Activated CD8-positive, alpha-beta memory T cell treated with anti-CD3 and anti-CD28 coated beads, Interleukin-2, amount 50 U/mL, for 4 hours (primary cell): ENCODE measurements at places on chromosomes 11 and 22.

DNA sequence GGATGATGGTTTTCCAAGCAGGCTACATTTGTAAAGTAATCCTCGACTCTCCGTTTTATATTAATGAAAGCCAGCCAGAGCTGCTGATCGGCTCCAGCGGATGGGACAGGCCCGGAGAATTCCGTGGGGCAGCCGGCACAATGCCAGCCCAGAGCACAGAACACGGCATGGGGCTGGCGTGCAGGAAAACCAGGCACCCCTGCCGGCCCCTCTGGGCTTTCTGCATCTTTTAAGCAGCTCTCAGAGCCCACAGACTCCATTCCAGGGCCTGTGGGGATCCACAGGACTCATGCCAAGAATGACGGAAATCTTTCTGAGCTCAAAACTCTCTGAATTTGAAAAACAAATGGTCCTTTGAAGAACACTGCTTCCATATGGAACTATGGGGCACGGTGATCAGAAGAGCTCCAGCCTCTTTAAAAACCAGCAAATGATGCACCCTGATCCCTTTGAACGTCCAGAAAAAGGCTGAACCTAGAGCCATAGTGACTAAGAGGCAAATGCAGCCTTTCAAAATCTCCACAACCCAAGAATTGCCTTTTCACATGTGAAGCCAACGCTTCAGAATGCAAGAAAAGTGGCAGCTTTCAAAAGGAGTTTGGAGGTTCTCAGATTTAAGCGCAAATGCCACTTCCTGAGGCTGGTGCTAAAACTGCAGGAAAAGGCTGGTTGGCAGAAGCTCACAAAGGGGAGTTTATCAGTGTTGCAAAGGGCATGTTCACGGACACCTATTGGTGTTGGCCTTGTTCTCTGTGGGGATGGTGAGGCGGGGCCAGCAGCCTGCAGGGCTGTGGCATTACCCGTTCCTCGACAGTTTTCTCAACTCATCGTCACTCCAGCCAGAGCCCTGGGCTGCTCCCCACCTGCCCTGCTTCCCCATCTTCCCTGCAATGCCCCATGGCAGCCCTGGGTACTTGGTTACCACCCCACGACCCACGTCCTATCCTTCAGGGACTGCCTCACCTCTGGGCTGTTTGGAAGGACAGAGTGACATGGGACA lies 212.5 kb downstream of the CTTN start:
- no peak for DNase-seq

DNA sequence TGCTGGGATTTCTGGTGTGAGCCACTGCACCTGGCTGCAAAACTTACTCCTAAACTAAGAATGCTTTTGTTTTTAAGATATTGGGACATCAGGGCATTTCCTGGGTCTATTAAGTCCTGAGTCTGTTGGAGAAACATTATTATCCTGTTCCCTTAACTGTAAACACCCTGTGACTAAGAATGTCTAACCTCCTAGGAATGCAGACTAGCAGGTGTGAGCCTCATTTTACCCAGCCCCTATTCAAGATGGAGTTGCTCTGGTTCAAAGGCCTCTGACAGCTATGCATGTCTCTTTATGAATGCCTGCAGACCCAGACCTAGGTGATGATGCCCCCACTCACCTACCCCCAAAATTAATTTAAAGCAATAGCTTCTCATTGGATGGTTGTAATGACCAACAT lies 46.2 kb downstream of the DEPDC5 start:
- no peak for DNase-seq

DNA sequence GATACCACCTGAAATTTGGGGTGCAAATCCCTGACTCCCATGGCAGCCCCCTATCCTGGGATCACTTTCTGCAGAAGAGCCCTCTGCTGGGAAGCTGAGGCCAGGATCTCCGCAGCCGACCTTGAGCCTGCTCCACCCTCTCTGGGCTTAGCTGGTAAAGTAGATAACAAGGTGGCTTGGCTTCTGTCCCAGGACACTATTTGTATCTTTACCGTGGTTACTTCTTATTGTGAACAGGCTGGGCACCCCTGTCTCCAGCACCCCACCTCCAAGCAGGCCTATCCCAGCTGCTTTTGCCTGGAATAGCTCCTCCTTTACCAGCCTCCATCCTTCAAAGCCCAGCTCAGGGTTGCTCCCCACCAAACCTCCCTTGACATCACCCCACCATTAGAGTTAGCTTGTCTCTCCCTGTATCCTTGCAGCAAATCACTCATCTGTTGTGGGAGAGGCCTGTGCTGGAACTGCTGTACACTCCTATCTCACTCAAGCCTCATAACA lies 35.2 kb upstream of the P2RY2 start:
- DNase-seq, result no peak

GRCh38 chr22:50150161-50151129 lies 20.1 kb upstream of the PANX2 start:
- DNase-seq, result no peak

DNA sequence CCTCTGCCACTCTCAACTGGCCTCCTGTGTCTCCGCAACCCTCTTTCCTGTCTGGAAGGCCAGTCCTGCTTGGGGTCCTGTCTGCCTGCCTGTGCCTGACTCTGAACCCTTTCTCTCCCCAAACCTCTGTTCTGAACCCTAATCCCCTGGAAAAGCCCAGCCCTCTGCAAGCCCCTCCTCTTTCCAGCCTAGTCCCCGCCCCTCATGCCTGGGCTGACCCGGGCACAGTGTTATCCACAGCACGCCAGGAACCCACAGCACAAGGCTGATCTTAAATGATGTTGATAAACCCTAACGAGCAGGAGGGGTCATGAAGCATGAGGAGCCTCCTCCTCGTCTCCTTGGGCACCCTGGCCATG lies at the start of gene IFITM10:
IFITM10 (minus strand) TSS at position 115 of the 359 bp plus-strand sequence. CDS start 153 bp downstream, outside the sequence.
- no peak for DNase-seq

DNA sequence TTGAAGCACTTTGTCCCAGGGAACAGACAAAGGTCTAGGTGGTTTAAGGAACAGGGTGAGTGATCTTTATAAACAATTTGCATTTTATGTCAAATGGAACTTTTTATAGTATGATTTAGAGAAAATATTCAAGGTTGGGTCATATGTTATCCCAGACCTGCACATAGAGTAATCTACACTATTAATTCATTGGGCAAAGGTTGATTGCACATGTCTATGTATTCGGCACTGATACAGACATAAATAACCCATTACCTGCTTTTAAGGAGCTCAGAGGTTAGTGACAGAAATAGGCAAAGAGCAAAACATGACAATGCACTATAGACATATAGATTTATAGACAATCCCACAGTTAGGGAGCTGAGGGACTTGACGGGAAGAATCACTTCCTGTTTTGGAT lies 141.5 kb upstream of the UBASH3B start:
- DNase-seq, result no peak

- DNase-seq, result no peak
Measured at GRCh38 chr11:2677127-2677526, 22.7 kb downstream of the KCNQ1OT1 start.

- DNase-seq, result no peak
Measured at GRCh38 chr11:60764879-60765278, 8.2 kb downstream of the MS4A15 start.

DNA sequence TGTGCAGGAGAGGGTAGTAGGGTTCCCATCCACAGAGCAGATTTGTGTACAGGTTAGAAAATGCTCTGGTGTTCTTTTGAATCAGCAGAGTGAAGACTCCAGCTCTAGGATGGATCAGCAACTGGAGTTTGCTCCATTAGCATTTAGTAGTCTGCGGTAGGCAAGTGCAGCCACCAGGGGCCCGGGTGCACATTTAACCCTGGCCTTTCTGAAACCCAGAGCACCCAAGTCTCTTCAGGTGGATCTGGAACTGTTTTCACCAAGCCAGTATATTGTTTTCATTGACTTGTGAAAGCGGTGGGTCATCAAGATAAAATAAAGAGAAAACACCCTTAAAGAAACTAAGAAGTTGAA lies 100.8 kb upstream of the CLPB start:
- no peak for DNase-seq

DNA sequence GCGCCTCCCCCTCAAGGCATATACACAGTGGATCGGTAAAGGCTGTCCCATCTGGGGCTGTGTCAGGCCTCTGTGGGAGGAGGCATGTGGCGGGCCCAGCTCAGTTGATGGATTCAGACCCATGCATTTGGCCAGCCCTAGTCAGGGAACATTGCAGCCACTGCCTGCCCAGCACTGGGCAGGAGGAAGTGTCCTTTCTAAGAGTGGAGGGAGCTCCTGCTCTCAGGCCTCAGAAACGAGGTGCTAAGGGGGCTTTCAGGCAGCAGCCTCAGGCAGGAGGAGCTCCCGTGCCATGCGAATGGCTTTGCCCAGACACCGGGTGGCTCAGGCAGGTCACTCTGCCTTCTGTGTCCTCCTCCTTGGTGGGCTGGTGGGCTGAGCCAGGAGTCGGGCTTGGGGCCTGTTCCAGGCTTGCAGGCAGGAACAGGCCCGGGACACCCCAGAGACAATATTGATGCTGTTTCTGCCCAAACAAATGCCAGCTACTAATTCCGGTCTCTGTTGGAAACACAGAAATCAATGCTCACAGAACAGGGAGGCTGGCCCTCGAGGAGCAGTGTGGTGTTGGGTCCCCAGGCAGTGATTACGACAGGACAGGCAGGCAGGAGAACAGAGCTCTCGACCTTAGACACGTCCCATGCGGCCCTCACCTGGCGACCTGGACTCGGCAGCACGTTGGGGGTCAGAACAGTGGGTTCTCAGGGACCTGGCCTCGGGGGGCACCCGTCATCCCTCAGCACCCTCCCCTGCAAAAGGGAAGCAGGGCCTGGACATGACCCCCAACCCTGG lies 42.3 kb upstream of the CCDC188 start:
- no peak for DNase-seq

GRCh38 chr11:6468712-6469495 lies 4.8 kb downstream of the TRIM3 start:
- DNase-seq, result no peak

DNA sequence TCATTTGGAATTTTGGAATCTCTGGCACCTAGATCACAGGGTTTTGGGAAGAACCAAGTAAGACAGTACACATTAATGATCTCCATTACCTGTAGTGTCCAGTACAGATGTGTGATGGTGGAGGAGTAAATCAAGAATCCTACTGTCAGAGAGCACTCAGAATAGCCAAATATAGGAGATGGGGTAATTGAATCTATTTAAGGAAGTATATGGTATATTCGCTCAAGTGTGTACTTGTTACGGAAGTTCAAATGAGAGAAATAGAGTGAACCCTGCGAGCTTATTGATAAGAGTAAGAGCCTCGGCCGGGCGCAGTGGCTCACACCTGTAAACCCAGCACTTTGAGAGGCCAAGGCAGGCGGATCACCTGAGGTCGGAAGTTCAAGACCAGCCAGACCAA lies 2.2 kb downstream of the SPCS2 start:
- DNase-seq, result no peak

GRCh38 chr22:48301421-48301820 lies 1526.3 kb downstream of the BRD1 start:
- no peak for DNase-seq

DNA sequence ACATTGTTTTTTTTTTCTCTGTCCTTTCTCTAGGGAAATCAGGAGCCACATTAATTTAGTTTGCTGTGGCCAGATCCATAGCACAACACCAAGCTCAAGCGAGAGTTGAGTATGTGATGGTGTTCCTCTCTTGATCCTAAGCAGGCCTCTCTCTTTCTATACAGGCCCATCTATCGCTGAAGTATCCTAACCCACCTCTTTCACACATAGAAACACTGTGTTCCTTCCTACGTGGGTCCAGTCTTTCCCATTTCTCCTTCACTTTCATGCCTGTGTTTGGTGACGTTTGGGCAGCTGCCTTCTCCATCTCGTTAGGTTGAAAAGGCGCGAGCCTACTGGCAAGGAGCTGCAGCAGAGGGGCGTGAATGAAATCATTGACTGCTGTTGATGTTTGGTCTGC lies 2.4 kb downstream of the PACS1 start:
- DNase-seq, result no peak

DNA sequence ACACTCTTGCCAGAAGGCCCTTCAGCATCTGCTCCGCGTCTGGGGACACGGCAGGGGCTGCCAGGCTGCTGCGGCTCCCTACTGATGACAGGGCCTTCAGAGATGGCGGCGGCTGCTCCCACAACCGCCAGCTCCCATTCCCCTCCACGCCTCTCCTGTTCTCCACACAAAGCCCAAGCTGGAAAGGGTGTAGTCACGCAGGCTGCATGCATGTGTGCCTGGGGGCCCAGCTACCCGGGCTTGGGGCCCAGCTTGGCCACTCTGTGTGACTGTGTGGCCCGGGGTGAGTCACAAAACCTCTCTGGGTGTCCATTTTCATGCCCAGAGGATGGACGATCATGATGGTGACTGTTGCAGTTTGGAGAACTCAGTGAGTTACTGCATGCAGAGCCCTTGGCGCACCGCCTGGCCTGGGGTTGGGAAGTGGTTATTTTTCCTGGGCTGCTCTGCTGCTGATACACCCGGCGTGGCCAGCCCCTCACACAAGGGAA lies 31.7 kb upstream of the PARVB start:
- no peak for DNase-seq

DNA sequence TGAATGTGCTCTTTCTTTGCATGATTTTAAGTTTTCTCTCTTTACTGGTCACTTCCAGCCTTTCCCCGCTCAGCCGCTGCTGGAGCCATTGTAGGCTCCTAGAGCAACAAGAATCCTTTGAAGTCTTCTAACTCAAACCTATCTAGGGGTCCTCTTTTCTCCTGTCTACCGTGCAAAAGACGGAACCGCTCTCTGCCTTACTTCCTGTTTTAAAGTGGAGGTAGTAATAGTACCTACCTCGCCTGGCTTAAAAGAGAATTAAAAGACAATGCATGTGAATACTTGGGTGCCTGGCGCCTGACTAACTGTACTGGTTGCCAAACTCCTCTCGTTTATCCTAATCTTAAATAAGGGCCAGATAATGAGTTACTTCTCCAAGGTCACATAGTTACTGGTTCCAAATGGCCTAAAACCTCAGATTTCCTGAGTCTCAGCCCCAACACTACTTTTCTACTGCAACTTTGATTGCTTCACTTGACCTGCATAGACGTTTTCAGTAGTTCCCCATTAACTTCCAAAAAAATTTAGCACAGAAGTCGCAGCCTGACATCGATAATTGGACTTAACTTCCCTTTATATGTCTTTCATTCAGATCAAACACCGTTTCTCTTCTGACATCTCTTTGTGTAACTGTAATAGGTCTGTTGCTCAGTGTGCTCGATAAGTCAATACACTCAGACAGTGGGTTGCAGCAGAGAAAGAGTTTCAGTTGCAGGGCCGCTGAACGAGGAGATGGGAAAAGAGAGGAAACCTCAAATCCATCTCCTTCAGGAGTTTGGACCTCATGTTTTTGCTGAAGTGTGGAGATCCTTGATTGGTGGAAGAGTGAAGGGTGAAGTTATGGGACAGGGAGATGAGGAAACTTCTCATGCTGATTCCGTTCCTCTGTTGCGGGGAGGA lies 891 bp downstream of the SAMM50 start:
- no peak for DNase-seq

GRCh38 chr11:130816546-130817329 lies 99.5 kb downstream of the SNX19 start:
- no peak for DNase-seq
